Endothelial cell of coronary artery (primary cell): ENCODE measurements at places on chromosomes 6 and 20. TPM values are rescaled to one million over a fixed set of nuclear protein-coding genes. Genes with fewer than 3 reads are reported as not detected.

Gene RBM24
- 0.85 and 3.3 TPM in 2 replicates for total RNA-seq

Gene PRR18
- not detected in 2 replicates for total RNA-seq

Gene TINAG
- 0.09 TPM in 1 of 2 replicates, not detected in the other for total RNA-seq

Gene STMND1
- total RNA-seq, result not detected in 2 replicates

Gene LTB
- 2.1 and 2.3 TPM in 2 replicates for total RNA-seq

Gene ITPA
- total RNA-seq, result 26.3 and 34.4 TPM in 2 replicates

Gene ZSCAN12
- 2.7 and 6.3 TPM in 2 replicates for total RNA-seq

Gene CPNE5
- total RNA-seq, result 11.8 and 15.2 TPM in 2 replicates

Gene LHFPL5
- total RNA-seq, result not detected in 2 replicates

Gene B3GALT4
- total RNA-seq, result 2.1 and 3.3 TPM in 2 replicates

Gene LEMD2
- total RNA-seq, result 33.0 and 57.7 TPM in 2 replicates

Gene SOBP
- 1.2 and 2.2 TPM in 2 replicates for total RNA-seq

Gene RAB32
- total RNA-seq, result 93.6 and 105 TPM in 2 replicates
